ENCODE measurements at places on chromosomes 3 and 15. TPM values are rescaled to one million over a fixed set of nuclear protein-coding genes. Genes with fewer than 3 reads are reported as not detected.
A peak's percentile ranks its signal among the peaks of the same experiment; 100 is the strongest.

GRCh38 chr3:354432-354831, 157.9 kb downstream of the CHL1 start:
- H3K36me3 ChIP-seq = peaks cover 60% of the 10 kb centered on the region
- H3K4me3 ChIP-seq = no peak overlapping the region
- no peaks in the 10 kb centered on the region for H3K4me1 ChIP-seq
- no peak for DNase-seq

DNA sequence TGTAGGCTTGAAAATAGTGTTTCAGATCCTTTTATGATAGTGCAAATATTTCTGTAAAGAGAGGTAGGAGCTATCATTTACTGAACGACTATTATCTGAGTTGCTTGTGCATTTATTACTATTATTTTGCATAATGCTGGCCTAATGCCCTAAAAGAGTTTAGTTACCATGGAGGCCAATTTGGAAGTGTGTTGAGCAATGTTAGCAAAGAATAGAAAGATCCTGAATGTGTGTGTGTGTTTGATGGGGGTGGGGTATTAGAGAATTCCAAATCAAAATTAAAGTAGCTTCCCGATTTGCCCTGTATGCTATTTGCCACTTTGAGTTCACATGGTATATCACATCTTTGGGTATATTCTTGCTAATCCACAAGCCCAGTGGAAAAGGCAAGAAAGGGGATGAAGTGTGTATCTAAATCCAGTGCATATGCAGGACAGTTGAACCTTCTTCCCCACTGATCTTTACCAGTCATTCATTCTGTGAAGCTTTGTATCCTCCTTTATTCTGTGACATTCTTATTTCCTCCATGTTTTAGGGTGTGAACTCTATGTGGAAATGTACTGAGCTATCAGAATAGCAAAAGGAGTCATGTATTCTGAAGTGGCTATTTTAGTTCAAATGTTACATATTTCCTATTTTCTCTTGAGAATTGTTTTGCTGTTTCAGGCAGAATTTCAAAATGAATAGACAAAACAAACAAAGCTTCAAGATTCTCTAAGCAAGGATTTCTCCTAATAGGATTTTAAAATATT, 45.7 kb upstream of the PLSCR5 start:
- H3K27me3 ChIP-seq = no peaks in the 10 kb centered on the region
- no peak overlapping the region for H3K27ac ChIP-seq
- H3K36me3 ChIP-seq = no peaks in the 10 kb centered on the region
- no peak overlapping the region for H3K4me3 ChIP-seq

DNA sequence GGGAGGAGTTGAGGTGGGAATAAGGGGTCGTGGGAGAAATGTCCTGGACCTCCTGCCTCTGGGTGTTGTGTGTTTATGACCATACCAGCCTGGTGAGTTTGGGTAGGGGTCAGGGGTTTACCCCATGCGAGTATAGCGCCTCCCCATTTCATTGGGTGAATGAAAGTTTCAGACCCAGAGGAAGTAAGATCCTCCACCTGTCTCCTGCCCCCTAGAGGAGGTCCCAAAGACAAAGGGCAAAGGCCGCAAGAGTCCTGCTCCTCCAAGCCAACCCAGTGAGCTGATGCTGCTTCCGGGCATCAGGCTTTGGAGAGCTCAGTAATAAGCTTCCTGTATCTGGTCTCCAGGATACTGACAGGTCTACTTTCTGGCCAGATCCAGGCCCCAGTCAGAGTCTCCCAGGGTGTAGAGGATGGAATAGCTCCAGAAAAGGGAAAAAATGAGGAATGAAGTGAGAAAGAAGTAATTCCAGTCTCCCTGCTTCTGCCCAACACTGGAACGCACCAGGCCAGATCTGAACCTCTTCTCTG, 6.4 kb upstream of the TBC1D21 start:
- no peak overlapping the region for H3K4me3 ChIP-seq
- DNase-seq = peak; percentile 67
- H3K4me1 ChIP-seq = peaks cover 37% of the 10 kb centered on the region
- peaks cover 5% of the 10 kb centered on the region for H3K36me3 ChIP-seq

DNA sequence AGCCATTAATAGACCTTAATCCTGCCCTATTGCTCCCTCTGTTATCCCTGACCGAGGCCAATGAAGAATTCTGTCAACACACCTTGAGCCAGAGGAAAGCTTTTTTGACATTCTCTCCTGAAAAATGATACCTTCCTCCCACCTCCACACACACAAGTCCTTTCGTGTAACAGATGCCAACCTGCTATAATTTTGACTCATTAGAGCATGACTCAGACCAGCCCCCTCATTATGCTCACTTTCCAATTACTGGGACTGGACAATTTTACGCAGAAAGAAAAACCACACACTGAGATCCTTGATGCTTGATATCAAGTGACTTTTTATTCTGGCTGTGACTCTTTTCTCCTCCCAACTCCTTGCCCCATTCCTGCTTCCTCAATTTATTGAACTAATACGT, 50.9 kb downstream of the LSAMP start:
- H3K27ac ChIP-seq = no peak overlapping the region
- H3K4me1 ChIP-seq = peaks cover 17% of the 10 kb centered on the region
- no peak overlapping the region for H3K4me3 ChIP-seq
- no peaks in the 10 kb centered on the region for H3K27me3 ChIP-seq

Gene PLAAT1
- 3.9 TPM for total RNA-seq

- DNase-seq = no peak
- no peaks in the 10 kb centered on the region for H3K27me3 ChIP-seq
- H3K36me3 ChIP-seq = no peaks in the 10 kb centered on the region
- peaks cover 6% of the 10 kb centered on the region for H3K4me1 ChIP-seq
- no peak overlapping the region for H3K27ac ChIP-seq
Observed at GRCh38 chr15:59792359-59792758, 103.2 kb upstream of the BNIP2 start.

DNA sequence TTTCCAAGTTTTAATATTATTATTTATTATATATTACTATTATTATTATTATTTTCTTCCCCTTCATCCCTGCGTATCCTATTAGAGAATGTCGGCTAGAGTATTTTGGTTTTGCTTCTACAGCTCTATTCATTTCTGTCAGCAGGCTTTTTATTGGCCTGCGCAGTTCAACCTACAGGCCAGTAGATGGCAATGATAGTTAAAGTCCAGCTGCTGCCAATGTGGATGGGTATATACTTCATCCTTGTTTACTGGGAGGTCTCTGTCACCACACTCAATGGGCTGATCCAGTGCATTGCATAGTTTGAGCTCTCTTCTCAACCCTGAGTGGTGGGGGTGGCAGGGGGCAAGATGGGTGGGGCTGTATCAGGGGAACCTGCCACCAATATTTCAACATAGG, 799.8 kb downstream of the NSUN3 start:
- no peaks in the 10 kb centered on the region for H3K4me1 ChIP-seq
- H3K27me3 ChIP-seq = peaks cover 2% of the 10 kb centered on the region
- H3K27ac ChIP-seq = no peak overlapping the region
- H3K36me3 ChIP-seq = peaks cover 66% of the 10 kb centered on the region
- no peak overlapping the region for H3K4me3 ChIP-seq
- DNase-seq = peak; percentile 19

- DNase-seq = no peak
- no peaks in the 10 kb centered on the region for H3K27me3 ChIP-seq
- H3K36me3 ChIP-seq = no peaks in the 10 kb centered on the region
- H3K27ac ChIP-seq = no peak overlapping the region
- no peaks in the 10 kb centered on the region for H3K4me1 ChIP-seq
Observed at GRCh38 chr3:157512534-157512933, 9.3 kb upstream of the VEPH1 start.

Gene CFAP20DC
- total RNA-seq = 6.1 TPM

GRCh38 chr3:70820397-70820796, 508.0 kb upstream of the MDFIC2 start:
- H3K36me3 ChIP-seq = peaks cover 21% of the 10 kb centered on the region
- H3K4me3 ChIP-seq = no peak overlapping the region
- DNase-seq = no peak
- peaks cover 23% of the 10 kb centered on the region for H3K4me1 ChIP-seq
- no peaks in the 10 kb centered on the region for H3K27me3 ChIP-seq
- H3K27ac ChIP-seq = no peak overlapping the region

Gene PLIN1
- total RNA-seq = 0.70 TPM

- no peak overlapping the region for H3K27ac ChIP-seq
- H3K4me1 ChIP-seq = no peaks in the 10 kb centered on the region
- H3K4me3 ChIP-seq = no peak overlapping the region
- no peak for DNase-seq
- no peaks in the 10 kb centered on the region for H3K27me3 ChIP-seq
Observed at GRCh38 chr15:33215941-33216872, 21.7 kb upstream of the FMN1 start.

GRCh38 chr3:178244733-178245709, 291.2 kb upstream of the KCNMB2 start:
- H3K36me3 ChIP-seq = peaks cover 17% of the 10 kb centered on the region
- no peak for DNase-seq
- H3K4me1 ChIP-seq = 0 out of 2 replicates have a peak, but pooled peaks cover under 1% of the 10 kb centered on the region
- H3K27me3 ChIP-seq = no peaks in the 10 kb centered on the region
- no peak overlapping the region for H3K27ac ChIP-seq
- H3K4me3 ChIP-seq = no peak overlapping the region

GRCh38 chr3:190877925-190878324, 15.4 kb upstream of the GMNC start:
- H3K4me3 ChIP-seq = no peak overlapping the region
- peak; percentile 55 for DNase-seq
- no peaks in the 10 kb centered on the region for H3K27me3 ChIP-seq
- no peaks in the 10 kb centered on the region for H3K4me1 ChIP-seq

GRCh38 chr3:14555835-14556234, 15.7 kb upstream of the GRIP2 start:
- DNase-seq = peak; percentile 37
- no peaks in the 10 kb centered on the region for H3K36me3 ChIP-seq
- H3K4me1 ChIP-seq = peaks cover 17% of the 10 kb centered on the region

Gene PPP2R3A
- 12.9 TPM for total RNA-seq

Gene TIMP4
- 4.8 TPM for total RNA-seq

Gene SAXO2
- 3.8 TPM for total RNA-seq

DNA sequence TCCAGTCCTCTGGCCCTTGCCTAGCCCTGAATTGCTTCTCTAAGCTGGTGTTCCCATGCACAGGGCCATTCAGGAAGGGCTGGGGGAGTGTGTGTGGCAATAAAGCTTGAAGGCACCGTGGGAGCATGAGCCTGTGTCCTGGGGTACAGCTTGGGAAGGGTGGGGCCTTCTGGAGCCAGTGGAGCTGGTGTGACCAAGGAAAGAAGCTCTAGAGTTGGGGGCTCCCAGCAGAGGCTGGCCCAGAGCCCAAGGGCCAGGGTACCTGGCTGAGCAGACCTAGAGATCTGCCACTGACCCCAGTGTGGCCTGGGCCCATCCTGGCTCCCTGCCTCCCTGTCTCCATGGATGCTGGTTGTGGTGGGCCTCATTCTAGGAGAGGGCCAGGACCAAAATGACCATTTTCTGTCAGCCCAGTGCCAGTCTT, 8.1 kb downstream of the ABTB1 start:
- no peak overlapping the region for H3K27ac ChIP-seq
- H3K36me3 ChIP-seq = no peaks in the 10 kb centered on the region
- DNase-seq = no peak
- no peaks in the 10 kb centered on the region for H3K27me3 ChIP-seq
- peaks cover 9% of the 10 kb centered on the region for H3K4me1 ChIP-seq

GRCh38 chr3:183375337-183375736, 53.1 kb downstream of the MCF2L2 start:
- H3K36me3 ChIP-seq = no peaks in the 10 kb centered on the region
- H3K4me1 ChIP-seq = peaks cover 4% of the 10 kb centered on the region
- no peaks in the 10 kb centered on the region for H3K27me3 ChIP-seq
- no peak overlapping the region for H3K27ac ChIP-seq

Gene SKOR1
- total RNA-seq = 0.11 TPM

Gene TLR9
- total RNA-seq = not detected
